ENCODE measurements at places on chromosomes 5 and 9.

DNA sequence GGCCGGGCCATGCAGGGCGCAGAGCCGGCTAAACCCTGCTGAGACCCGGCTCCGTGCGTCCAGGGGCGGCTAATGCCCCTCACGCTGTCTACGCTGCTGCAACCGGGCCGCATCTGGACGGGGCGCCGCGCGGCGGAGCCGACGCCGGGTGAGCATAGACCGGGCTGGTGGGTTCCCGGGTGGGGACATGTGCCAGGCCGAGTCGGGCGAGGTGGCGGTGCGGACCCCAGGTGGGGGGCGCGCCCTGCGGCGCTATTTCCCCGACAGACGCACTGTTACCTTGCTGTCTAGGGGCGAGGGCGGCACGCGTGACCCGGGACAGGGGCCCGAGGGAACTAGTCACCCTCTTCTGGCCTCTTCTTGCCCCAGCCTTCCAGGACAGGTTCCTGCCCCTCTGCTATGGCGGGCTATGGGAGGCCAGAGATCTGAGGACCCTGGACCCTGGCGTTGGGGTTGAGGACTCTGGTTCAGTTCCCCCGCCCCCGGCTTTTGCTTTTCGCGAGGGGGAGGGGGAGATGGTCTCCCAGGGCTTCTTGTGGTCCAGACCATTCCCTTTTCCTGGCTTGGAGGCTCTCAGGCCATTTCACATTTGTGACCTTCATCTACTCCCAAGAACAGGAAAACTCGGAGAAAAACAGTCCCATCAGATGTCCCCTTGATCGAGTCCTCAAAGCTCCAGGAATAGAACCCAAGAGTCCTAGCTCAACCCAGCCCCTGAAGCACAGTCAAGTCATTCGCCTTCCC is 536 bp downstream of the SLC27A4 start:
- DNase-seq, result no peak

- DNase-seq, result no peak
These were observed 61.5 kb upstream of the RARS1 start for GRCh38 chr5:168424594-168425323.

GRCh38 chr9:120985819-120986222 is 59.2 kb upstream of the TRAF1 start:
- DNase-seq, result no peak

- DNase-seq, result no peak
These were observed 41.6 kb downstream of the ADAMTS2 start for GRCh38 chr5:179303451-179304200.

GRCh38 chr9:115099901-115100300 is 18.1 kb downstream of the TNC start:
- no peak for DNase-seq

DNA sequence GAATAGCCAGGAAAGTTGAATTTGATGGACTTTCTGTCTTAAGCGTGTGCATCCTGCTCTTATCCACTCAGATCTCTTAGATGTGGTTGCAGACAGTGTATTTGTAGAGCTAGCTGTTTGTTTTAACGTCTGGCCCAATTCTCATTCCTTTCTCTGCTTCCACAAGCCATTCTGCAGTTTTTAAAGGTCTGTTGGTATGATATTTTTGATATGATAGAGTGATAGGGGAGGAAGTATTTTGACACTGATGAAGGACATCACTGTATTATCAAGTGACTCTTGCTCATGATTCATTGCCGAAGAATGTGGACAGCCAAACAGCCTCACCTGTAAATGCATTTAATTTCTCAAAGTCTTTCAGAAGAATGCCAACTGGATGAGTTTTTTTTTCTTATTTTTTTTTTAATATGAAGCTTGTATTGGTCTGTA is 4.5 kb downstream of the TJP2 start:
- DNase-seq, result peak; percentile 30

DNA sequence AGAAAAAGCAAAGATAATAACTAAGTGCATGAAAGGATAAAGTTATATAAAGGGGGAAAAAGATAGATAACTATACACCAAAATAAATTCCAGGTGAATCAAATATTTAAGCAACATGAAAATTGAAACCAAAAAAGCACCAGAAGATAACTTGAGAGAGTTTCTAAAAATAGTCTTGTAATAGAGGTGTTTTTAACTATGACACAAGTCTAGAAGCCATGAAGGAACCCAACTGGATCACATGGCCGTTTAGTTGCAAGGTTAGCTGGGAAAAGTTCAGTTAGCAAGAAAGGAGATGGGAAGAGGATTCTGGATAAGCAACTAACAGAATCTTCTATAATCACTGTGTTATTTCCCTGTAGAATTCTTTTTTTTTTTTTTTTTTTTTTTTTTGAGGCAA is 9.2 kb upstream of the RASA1 start:
- DNase-seq, result no peak

DNA sequence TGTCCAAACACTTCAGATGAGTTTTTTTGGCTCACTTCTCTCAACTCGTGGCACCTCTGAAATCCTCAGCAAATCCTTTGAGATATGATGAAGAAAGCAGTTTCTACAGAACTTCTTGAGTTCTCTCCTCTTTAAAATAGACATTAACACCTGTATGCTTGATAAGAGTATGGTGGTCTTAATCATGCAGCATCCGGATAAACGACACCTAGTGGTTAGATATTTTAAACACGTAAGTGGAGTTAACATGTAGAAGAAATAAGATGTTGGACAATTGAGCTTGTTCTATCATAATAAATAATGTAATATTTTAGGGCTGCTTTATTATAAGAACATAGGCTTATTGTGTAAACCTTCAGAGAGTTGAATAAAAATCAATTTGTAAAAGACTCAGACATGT is 324.8 kb downstream of the CYLC2 start:
- no peak for DNase-seq

DNA sequence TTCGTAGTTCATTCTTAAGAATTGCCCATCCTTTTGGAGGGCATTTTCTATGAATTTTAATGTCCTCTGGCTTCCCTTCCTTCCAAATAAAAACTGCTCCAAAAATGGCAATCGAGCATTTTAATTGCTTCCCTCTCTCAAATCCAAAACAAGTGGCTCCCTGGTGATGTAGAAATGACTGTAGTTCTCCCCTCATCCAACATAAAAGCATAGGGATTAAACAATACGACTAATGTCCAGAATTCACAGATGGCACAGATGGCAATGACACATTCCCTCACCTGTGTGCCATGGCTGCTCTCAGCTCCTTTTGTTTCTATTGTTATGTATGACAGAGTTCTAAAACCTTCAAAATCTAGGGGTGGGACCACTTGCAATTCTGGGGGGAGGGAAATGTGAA is 417.3 kb downstream of the RAB3C start:
- no peak for DNase-seq

- no peak for DNase-seq
These were observed 28.4 kb downstream of the NEURL1B start for GRCh38 chr5:172669386-172670004.

DNA sequence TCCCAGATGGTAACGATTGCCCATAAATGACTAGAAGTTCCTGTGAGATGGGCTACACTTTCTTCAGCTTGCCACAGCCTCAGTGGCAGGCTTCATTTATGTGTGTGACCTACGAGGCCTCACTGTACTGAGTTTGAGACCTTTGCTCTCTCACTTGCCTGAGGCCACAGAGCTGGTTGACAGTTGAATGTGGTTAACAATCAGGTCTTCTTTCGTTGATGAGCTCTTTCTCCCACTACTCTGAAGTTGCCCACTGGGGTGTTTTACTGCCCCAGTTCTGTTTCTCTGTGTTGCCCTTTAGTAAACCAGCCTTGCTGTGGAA is 70.5 kb downstream of the CYFIP2 start:
- no peak for DNase-seq

DNA sequence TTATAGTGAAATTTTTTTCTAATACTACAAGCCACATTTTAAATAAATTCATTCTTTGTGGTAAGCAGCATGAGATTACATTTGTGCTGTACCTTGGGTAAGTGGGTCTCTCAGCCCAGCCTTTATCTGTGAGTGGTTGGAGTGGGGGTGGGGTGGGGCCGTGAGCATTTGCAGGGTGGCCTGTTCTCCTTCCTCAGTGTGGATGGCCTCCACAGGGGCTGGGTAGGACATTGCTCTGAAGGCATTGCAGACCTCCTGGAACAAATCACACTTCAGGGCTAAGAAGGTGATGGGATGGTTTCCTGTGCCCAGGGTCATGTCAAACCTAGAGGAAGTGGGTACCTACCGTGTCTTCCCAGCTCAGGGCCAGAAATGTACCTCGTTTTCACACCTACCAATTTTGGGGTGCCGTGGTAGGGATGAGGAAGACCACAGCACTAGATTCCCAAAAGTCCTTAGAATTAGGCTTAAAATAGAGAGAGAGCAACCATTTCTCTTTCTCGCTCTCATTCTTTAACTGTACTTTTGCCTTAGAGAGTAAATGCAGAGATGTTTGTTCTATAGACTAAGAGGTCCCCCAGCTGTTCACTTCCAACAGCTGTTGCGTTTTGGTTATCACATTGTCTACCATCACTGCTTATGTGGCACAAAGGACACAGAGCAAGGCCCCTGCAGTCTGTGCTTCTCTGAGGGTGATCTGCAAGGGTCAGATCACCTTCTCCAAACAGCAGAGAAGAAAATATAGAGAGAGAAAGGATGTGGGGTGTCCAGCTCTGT is 83.4 kb upstream of the CTSL start:
- no peak for DNase-seq

DNA sequence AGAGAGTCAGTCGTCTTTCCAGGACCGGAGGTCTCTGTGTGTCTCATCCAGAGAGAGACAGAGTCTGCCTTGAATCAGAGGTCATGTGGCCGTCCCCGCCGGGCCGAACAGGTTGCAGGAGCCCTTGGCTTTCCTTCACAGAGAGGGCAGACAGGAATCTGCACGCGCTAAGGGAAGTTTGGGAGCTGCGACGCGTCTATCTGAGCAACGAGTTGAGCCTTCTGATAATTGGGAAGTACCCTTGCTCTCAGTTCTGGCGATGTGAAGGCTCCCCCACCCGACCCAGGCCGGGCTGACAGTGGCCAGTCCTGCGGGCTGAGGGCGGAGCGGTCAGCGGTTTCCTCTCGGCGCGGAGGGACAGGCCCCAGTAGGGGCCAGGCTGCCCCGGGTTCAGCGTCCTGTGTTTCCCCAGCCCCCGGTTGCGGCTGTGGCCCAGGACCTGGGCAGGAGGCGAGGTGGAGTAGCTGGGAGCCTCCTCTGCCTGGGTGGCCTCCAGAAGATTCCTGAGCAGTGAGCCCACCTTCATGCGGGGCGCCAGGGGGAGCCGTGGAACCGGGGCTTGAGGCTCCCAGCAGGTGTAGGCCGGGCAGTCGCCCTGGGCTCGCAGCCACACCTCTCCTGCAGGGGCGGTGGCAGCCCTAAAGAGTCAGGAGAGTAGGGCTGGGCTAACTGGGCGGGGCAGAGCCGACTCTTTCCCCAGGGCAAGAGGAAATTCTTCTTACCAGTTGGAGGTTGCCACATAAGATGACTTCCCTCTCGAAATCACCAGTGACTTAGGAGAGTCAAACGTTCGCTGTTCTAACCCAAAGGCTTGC is 13.9 kb downstream of the NR2F1 start:
- no peak for DNase-seq

DNA sequence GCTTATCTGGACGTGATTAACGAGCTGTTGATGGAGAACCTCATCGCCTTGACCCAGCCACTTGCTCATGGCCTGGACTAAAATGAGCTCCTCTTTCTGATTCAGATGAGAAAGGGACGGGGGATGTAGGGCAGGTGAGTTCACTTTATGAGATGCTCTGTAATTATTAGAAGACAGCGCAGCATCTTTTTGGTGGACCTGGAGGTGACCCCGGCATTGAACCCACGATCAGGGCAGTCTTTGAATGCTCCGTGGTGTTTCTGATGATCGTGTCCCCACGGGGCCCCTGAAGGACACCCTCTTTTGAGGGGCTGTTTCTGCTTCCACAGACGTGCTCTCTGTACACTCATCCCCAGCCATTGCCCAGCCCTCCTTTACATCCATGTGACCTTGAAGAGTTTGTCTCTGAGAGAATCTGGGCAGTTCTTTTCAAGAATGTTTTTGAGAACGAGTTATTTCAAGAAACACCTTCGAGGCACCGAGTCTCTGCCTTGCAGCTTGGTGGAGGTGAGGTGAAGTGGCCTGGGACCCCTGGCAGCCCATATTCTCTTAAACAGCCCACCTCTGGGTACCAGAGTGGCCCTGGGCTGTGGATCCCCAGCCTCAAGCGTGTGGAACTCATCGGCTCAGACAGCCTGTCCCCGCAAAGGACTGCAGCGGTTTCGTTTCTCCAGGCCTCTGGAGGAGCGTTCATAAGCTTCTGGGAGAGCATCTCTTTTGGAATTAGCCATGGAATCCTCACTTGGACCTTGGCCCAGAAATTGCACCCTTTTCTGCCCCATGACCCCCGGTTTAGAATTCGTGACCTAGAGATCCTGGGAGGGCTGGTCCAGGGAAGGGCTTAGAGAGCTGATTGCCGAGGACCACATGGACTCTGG is 50.3 kb downstream of the COL5A1 start:
- no peak for DNase-seq

DNA sequence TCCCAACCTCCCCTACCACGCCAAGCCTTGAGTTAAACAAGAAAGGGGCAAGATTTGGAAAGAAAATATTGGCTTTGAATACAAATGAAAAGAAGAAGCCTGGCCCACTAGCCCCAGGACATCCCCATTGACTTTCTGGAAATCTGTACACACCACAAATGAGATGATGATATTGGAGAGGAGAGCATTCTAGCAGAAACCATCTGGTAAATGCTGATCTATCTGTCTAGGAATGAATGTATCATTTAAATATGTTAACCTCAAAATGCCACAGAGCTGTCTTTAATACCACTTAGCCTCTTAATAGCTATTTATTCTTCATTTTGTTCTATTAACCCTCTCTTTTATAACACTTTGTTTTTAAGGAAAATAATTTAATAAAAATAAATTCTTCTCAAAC is 270.2 kb upstream of the PDE4D start:
- DNase-seq, result no peak

DNA sequence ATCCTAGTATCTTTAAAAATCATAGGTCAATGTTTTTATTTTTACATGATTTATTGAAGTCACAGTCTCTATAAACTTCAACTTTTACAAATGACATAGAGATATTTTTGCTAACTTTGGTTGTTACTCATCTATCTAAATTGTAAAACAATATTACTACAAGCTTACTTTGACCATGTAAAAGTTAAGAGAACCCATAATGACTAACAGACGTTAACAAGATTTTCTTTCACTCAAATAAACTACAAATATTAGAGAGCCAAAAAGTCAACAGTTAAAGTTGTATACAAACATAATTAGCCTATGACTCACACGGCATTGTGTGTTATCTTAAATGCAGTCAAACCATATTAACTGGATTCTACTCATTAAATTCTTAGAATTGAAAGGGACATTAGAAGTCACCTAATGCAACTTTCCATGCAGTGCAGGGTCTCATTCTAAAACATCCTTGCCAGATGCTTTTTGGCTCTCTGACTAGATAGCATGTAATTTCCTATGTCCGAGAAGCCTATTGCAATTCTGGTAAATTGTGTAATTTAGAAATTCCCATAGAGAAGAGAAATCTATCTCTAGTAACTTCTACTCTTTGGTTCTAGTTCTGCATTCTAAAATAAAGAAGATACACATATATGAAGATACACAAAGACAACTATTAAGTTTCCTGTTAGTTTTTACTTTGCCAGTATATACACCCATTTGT is 42.2 kb upstream of the UGT3A2 start:
- DNase-seq, result no peak
